ENCODE measurements at places on chromosomes 1 and 21. TPM values are rescaled to one million over a fixed set of nuclear protein-coding genes. Genes with fewer than 3 reads are reported as not detected.
A peak's percentile ranks its signal among the peaks of the same experiment; 100 is the strongest.

EDARADD gene
- total RNA-seq: 2.3 TPM

UBASH3A gene
- not detected for total RNA-seq

BTG2 gene
- 5.0 TPM for total RNA-seq

PDC gene
- total RNA-seq: 0.63 TPM

RNF115 gene
- 14.5 TPM for total RNA-seq

LDLRAD1 gene
- not detected for total RNA-seq

RNF186 gene
- not detected for total RNA-seq

- H3K4me1 ChIP-seq: no peaks in the 10 kb centered on the region
- DNase-seq: peak; percentile 93
- H3K36me3 ChIP-seq: no peaks in the 10 kb centered on the region
- H3K4me3 ChIP-seq: peak overlapping the region; percentile 81
- H3K27me3 ChIP-seq: no peaks in the 10 kb centered on the region
Observed at GRCh38 chr1:90850898-90851710, 134.0 kb upstream of the BARHL2 start.

GRCh38 chr1:17220287-17220686 lies 15.4 kb downstream of the PADI1 start:
- 0 out of 2 replicates have a peak, but pooled peaks cover under 1% of the 10 kb centered on the region for H3K4me1 ChIP-seq
- H3K36me3 ChIP-seq: no peaks in the 10 kb centered on the region
- no peak overlapping the region for H3K4me3 ChIP-seq
- DNase-seq: no peak
- H3K27ac ChIP-seq: no peak overlapping the region
- H3K27me3 ChIP-seq: 0 out of 2 replicates have a peak, but pooled peaks cover 5% of the 10 kb centered on the region

DNA sequence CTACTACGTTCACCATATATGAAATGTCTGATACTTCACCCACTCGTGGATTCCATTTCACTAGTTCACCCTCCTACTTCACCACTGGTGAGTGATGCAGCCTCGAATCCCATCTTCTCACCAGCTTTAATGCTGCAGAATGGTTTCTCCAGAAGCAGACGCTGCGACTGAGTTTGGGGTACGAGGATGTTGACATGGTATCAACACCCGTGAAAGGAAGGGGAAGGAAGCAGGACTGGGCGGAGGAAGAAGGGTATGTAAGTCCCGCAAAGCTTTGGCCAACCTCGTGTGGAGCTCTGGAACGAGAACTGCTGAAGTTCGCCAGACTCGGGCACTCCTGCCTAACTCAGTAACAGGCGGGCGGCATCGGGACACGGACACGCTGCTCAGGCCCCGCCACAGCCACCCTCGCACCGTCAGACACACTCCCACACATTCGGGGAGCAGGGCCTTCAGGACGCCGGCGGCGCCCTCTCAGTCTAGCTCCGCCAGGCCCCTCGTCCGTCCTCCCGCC lies 833 bp upstream of the DIP2A start:
- H3K36me3 ChIP-seq: no peaks in the 10 kb centered on the region
- H3K27me3 ChIP-seq: no peaks in the 10 kb centered on the region
- peaks cover 34% of the 10 kb centered on the region for H3K4me1 ChIP-seq
- H3K4me3 ChIP-seq: peak overlapping the region; percentile 94

DNA sequence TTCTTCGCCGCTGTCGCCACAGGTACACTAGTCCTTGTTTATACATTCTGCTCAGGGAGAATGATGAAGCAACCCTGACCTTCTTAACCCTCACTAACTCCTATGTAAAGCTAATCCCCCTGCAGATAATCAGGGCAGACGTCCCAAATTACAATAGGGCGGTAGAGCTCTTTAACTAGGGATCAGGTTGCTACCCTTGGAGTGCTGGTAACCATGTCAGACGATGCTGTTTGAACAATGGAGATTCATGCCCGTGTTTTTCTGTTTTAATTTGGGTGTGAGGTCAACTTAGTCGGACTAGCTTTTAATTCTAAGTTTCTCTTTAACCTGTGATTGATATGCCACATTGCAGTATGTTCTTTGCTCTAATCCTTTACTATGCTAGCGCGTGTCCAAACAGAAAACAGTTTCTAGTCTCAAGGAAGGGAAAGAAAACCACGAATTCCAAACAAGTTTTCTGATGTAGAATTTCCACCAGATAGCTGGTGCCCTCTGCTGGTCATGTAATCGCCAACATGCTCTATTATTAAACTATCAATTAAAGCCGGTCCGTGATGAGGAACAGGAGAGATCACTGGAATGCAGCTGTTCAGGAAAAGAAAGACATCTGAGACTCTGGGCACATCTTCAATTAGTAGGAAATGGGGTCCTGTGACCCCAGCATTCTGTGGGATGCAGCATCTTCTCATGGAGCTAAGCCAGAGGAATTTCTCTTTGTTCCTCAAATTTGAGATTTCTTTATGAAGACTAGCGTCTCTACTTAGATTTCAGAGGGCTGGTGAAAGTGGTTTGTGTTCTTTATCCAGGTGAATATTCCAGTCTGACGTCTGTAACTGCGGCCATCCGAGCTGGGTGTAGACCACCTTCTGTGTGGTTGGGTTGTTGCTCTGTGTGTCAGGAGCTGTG lies 18.3 kb upstream of the VAMP3 start:
- no peaks in the 10 kb centered on the region for H3K27me3 ChIP-seq
- no peak overlapping the region for H3K27ac ChIP-seq
- peak overlapping the region; percentile 78 for H3K4me3 ChIP-seq
- no peaks in the 10 kb centered on the region for H3K36me3 ChIP-seq

GRCh38 chr1:23343221-23344110 lies 618 bp downstream of the HNRNPR start:
- DNase-seq: peak; percentile 89
- no peaks in the 10 kb centered on the region for H3K27me3 ChIP-seq
- peak overlapping the region; percentile 91 for H3K4me3 ChIP-seq
- peak overlapping the region; percentile 93 for H3K27ac ChIP-seq

DNA sequence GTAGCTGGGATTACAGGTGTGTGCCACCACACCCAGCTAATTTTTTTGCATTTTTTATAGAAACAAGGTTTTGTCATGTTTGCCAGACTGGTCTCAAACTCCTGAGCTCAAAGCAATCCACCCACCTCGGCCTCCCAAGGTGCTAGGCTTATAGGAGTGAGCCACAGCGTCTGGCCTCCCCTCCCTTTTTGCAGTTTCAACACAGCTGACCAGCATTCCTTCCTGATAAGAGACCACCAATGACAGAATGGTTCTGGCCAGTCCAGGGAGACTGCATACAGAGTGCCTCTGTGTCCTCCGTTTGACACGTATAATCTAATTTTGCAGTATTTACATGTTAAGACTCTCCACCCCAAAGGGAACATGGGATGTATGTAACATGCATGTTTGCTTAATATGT lies 46.4 kb upstream of the CACHD1 start:
- no peak overlapping the region for H3K27ac ChIP-seq
- no peaks in the 10 kb centered on the region for H3K27me3 ChIP-seq
